Left lobe of liver (tissue), 2 donors: ENCODE measurements at places on chromosomes 13 and 19. TPM values are rescaled to one million over a fixed set of nuclear protein-coding genes. Genes with fewer than 3 reads are reported as not detected.

Gene STAP2
- total RNA-seq: 31.8 TPM

Gene ATP4A
- total RNA-seq: not detected

Gene ZNRF4
- not detected for total RNA-seq

DNA sequence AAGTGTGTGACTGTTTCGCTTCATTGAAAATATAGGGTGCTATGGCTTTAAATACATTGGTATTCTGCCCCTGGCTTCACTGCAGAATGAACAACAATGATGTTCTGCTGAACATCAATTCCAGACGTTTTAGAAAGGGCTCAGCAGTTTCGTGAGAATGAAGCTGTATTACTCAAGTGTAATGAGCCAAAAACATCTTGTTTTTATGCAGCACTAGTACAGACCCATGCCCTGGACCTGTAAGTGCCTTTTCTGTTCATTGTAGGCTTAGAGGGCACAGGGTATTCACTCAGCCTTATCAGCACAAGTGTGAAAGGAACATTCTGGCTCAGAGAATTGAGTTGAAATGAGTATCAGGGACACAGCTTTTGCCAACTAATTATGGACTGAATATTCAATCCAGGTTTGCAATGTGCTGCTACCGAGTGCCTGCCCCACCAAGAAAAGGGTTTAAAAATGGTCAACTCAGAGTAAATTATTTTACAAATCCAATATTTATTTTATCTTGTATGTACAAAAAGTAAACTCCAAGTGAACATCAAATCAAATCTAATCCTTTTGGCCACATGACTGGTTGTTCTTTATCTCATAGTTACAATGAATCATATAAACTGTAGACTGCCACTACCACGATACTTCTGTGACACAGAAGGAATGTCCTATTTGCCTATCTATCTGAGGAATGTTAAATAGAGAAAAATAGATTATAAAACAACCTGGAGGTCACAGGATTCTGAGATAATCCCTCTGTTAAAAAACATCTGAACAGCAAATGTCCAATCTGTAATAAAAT, 362.8 kb downstream of the NALCN start:
- DNase-seq: no peak

DNA sequence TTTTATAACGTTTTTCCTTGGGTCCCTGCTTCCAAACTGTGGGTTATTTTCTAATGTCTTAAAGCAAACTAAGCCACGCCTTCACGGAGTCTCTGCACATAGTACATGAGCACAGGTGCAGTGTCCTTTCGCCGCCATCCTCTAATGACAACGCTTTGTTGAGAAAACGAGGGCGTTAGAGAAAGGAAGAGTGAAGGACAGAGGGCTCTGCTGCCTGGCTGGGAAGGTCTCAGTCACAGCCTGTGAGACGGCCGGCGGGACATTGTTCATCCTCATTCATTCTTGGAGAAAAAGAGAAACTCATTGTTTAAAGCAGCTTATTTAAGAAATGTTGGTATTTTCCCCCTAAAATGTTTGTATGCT, 9.5 kb downstream of the IL17D start:
- no peak for DNase-seq

DNA sequence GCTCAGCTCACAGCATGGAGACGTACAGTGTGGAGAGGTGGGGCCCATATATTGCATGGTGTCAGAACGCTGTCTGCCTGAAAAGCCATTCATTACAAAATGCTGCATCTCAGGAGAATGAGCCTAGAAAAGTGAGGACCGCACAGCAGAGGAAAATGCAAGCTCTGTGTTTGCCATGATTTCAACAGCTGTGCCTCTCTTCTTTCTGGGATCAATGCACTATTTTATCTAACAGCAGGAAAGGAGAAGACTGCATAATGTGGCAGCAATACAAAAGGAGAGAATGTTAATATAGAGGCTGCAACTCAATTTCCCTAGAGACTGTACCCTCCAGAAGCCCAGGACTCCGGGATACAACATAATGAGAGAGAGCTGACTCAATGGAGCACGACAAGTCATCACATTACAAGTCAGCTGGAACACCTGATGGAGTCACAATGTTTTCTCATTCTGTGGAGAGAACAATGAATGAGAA, 368.0 kb downstream of the FGF14 start:
- no peak for DNase-seq

DNA sequence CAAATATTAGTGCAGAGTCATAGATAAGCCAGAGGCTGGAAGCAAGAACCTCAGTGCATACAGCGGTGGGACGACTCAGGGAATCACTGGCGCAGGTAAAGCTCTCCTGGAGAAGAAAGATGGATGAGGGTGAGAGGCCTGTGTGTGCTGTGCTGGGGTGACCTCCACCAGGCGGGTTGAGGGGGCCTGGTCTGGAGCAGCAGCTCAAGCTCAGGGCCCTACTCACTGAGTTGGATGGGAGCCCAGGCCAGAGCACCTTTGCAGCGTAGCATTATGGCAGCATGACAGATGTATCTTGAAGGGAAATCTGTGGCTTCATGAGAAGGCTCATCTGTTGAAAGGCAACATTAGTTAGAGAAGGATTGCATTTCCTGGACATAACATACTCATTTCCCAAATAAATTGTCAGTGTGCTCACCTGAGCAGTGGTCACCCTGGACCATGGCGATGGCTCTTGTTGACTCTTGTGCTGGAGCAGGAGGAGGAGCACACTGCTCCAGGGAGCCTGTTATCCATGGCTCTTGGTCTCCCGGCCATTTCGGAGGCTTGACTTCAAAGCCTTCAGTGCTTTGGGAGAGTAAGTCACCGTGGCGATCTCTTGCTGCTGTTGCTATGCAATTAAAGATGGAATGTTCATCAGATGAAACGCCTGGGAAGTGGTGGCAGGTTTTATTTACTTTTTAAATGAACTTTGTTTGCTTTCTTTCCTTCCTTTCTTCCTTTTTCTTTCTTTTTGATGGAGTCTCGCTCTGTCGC, 25.0 kb downstream of the HNRNPM start:
- DNase-seq: no peak

DNA sequence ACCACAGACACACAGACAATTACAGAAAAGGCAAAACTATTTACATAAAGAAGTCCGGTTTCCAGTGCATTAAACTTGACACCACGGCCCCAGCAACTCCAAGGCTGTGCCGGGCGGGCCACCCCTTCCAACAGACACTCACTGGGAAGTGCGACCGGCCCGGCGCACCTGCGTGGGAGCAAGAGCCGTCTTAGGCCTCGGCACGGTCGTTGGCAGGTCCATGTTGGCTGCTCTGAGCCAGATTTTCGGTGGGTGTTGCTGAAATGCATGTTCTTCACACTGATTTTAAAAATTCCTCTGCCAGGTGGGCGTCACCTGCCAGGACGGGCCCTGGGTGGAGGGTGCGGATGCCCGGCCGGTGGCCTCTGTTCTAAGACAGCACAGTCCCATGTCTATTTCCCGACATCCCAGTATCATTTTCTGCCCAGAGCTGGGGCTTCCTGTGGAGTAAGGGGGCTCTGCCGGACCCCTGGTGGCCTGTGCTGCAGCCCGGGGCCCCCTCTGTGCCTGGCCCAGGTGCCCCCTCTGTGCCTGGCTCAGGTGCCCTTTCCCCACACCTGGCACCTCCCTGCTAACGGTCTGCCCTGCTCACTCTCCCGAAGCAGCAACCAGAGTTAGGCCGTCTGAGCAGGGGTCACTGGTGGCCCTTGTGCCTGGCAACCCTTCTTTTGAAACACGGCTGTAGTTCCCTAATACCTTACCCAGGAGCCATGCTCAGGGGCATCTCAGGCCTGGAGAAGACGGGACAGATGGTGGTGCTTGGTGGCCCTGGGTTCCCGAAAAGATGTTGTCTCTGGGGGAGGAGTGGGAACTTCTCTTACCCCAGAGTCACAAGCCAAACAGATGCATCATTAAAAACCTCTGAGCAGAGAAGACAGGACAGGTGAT, 9.2 kb downstream of the TMEM255B start:
- no peak for DNase-seq
